ENCODE measurements at places on chromosomes 5 and 9. TPM values are rescaled to one million over a fixed set of nuclear protein-coding genes. Genes with fewer than 3 reads are reported as not detected.

The BAAT gene
- not detected for total RNA-seq

The F2RL2 gene
- total RNA-seq, result 260 TPM

The PLPP6 gene
- 10.5 TPM for total RNA-seq

The DNAH5 gene
- 2.4 TPM for total RNA-seq

The ZNF622 gene
- 41.5 TPM for total RNA-seq

The HTR1A gene
- not detected for total RNA-seq

The SLC36A2 gene
- not detected for total RNA-seq

The SPATA9 gene
- total RNA-seq, result not detected

The SLC45A2 gene
- total RNA-seq, result 0.17 TPM

The PAEP gene
- not detected for total RNA-seq

The PCDHAC1 gene
- total RNA-seq, result 9.5 TPM

The SAXO1 gene
- total RNA-seq, result not detected

The C5 gene
- total RNA-seq, result 15.6 TPM

The GPR21 gene
- total RNA-seq, result 0.12 TPM

The FOXI1 gene
- not detected for total RNA-seq

The PRSS3 gene
- total RNA-seq, result not detected

The PCA3 gene
- total RNA-seq, result not detected

The CCDC187 gene
- total RNA-seq, result 0.61 TPM

The TMC1 gene
- total RNA-seq, result not detected

The MZB1 gene
- not detected for total RNA-seq

The CDX1 gene
- total RNA-seq, result not detected

The FOXD4 gene
- not detected for total RNA-seq

The RAPGEF1 gene
- 31.0 TPM for total RNA-seq

The SPACA9 gene
- 5.5 TPM for total RNA-seq

The SARDH gene
- 17.3 TPM for total RNA-seq

The PCSK5 gene
- total RNA-seq, result 5.3 TPM

The RNF38 gene
- total RNA-seq, result 11.2 TPM

The CD72 gene
- total RNA-seq, result 2.4 TPM

Measured in G401 (cell line).